Eye (tissue), 1 donor: ENCODE measurements at places on chromosomes 5 and 9.

GRCh38 chr9:69465473-69465872 is 140.5 kb downstream of the ENTREP1 start:
- no peak for DNase-seq

DNA sequence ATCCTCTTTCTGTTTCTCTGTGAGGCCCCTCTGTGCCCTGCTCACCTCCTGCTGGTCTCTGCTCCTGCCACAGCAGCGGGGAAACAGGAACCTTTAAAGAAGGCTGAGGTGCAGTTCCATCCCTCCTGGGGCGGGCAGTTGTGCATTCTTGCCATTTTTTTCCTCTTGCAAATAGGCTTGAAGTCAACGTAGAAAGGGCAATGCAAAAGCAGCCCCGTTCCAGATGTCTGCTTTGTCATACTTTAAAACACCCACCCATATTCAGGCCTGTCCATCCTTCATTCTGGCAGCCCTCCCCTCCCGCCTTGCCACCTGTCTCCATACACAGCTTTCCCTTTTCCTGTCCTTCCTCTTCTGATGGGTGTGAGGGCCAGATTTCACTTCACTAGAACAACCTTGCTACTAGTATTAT is 65.4 kb upstream of the KLF9 start:
- DNase-seq: peak; percentile 46

DNA sequence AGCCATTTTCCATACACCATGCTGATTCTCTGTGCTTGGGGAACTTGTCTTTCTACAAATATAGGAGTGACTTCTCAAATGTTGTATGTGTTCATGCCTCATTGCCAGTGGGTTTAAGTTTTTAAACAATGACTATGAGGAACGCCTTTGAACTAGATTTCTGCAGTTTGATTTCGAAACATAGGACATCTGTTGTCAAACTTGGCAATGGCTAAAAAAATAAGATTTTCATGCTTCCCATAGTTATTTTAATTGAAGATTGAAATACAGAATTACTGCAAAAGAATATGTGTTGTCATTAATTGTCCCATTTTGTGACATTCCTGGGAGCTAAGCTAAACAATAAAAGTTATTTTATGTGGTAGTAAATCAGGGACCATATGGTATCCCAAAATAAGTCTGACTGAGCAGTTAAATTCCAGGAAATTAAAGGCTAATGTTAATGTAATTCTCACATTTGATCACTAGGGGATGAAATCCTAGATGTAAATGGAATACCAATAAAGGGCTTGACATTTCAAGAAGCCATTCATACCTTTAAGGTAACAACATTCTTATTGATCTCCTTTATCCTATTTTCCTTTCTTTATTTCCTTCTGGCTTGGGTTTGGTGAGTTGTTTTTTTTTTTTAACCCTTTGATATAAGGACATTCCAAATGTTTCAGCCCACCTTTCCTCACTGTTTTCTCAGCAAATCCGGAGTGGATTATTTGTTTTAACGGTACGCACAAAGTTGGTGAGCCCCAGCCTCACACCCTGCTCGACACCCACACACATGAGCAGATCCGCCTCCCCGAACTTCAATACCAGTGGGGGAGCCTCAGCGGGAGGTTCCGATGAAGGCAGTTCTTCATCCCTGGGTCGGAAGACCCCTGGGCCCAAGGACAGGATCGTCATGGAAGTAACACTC is 116.7 kb downstream of the GOLPH3 start:
- DNase-seq: peak; percentile 16

- DNase-seq: no peak
These were observed 76.8 kb downstream of the LMX1B start for GRCh38 chr9:126690431-126691051.

- no peak for DNase-seq
These were observed 33.4 kb upstream of the TRAF1 start for GRCh38 chr9:120960001-120960400.

GRCh38 chr9:97501177-97501971 is at the start of gene TMOD1:
TSS of gene TMOD1 (plus strand) at chr9:97501666. CDS start at chr9:97524189, 22,523 bp downstream.
- DNase-seq: peak; percentile 56

GRCh38 chr9:109599711-109600110 is 101.6 kb upstream of the PTPN3 start:
- DNase-seq: no peak

DNA sequence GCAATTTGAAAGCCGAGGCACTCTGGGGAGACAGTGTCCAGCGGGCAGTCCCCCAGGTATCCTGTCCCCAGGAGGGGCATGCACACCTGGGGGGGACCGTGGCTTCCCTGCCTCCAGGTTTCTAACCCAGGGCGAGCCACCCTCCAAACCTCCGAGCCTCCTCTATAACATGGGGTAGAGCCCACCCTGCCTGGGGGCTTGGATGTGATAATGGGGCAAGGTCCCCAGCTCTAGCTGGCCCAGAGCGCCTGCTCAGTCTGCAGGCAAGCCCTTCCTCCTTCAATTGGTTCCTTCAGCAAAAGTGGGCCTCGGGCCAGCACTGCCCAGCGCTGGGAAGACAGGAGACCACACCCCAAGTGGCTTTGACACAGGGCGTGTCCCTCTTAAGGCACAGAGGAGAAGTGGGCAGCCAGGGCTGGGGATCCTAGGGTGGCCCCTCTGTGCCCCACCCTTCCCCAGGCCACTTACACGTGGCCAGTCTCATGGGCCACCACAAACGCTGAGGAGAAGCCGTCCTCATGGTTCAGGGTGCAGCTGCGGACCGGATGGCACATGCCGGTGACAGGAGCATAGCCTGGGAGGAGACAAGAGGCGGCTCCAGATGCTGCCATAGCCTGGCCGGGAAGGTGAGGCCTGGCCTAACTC is 94.3 kb downstream of the ZNF354C start:
- no peak for DNase-seq

DNA sequence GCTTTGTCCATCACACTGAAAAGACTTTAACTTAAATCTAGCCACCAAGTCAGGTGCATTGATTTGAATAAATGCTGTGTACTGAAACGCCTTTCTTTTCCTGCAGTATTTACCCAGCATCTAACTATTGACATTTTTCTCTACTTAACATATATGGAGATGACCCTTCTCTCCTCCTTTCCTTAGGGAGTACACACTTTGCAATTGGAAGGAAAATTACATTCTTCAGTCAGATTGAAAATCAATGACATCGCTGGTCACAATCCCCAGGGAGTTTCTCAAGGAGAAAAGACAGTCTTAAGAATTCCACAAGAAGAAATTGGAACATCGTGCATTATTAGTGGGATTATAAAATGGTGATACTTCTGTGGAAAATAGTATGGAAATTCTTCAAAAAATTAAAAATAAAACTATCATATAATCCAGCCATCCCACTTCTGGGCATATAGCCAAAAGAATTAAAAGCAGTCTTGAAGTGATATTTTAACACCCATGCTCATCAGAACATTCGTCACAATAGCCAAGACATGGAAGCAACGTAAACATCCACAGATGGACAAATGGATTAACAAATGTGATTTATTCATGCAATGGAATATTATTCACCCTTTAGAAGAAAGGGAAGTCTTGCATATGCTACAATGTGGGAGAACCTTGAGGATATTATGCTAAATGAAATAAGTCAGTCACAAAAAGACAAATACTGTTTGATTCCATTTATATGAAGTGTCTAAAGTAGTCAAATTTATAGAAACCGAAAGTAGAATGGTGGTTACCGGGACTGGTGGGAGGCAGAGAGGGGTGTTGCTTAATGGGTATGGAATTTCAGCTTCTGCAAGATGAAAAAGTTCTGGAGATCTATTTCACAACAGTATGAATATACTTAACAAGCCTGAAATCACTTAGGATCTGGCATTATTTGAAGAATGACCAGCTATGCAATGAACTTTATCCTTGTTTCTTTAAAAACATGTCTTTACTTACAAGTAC is 14.3 kb upstream of the FREM1 start:
- DNase-seq: no peak

DNA sequence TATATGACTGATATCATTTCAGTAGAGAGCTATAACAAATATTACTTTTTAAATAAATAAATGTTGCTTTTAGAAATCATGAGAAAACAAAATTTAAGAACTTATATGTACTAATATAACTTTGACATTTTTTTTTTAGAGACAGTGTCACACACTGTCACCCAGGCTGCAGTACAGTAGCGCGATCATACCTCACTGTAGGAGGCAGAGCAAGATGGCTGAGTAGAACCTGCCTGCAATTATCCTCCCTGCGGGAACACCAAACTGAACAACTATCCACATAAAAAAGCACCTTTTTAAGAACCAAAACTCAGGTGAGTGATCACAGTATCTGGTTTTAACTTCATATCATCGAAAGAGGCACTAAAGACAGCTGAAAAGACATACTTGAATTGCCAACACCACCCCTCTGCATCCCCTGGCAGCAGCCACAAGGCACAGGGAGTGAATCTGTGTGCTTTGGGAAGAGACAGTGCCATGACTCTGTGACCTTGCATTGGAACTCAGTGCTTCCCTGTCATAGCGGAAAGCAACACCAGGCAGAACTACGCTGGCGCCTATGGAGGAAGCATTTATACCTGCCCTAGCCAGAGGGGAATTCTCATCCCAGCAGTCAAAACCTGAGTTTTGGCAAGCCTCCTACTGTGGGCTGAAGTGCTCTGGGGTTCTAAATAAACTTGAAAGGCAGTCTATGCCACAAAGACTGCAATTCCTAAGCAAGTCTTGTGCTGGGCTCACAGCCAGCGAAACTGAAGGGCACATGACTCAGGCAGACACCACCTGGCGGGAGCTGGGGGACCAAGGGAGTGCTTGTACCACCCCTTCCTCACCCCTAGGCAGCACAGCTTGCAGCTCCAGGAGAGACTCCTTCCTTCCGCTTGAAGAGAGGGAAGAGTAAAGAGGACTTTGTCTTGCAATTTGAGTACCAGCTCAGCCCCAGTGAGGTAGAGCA is 142.7 kb downstream of the FBXL17 start:
- no peak for DNase-seq

- no peak for DNase-seq
These were observed 853.7 kb downstream of the TAF11L14 start for GRCh38 chr5:18487928-18488480.

DNA sequence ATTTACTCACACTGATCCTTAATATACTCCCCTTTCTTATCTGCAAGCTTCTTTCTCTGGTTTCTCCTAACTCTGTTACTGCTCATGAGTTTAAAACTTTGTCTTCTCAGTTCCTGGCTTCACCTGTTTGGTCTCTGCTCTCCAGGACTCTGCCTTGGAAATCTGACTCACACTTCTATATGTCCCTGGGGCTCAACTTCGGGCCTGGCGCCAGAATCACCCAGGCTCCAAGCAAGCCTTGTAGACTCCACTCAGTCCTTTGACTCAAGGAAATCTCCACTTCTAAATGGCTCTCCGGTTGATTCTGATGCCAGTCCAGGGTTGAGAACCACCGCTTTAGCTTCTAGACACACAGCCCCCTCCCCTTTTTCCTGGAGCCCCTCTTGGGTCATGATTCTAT is 57.8 kb downstream of the TMC1 start:
- no peak for DNase-seq

- peak; percentile 23 for DNase-seq
These were observed 85.0 kb upstream of the TAF11L2 start for GRCh38 chr5:17412760-17413671.

GRCh38 chr5:77847129-77847460 is 71.0 kb upstream of the TBCA start:
- DNase-seq: peak; percentile 56

DNA sequence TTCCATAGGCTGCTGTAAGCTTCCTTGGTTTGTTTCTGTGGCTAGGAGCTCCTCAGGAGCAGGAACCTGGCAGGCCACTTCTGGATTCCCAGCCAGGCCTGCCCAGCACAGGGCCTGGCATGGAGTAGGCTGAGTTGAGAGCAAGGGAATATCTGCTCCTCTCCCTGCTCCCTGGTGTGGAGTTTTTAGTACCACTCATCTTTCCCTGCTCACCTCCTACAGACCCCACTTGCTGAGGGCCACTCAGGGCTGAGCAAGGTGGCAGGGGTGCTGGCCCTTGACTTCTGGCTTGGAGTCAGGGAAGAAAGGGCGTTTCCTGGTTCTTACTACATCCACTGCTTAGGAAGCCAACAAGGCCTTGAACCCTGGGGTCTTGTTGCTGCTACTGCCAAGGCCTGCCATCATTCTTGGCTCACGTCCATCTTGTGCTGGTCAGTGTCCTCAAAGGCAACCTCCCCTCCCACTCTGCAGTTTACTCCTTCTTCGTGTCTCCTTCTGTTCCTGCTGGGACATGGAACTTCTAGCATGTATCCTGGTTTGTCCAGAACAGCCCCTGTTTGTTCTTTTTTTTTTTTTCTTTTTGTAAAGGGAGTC is 54.9 kb downstream of the PSD2 start:
- no peak for DNase-seq

- no peak for DNase-seq
These were observed 406.1 kb downstream of the ICE1 start for GRCh38 chr5:5828619-5829018.

DNA sequence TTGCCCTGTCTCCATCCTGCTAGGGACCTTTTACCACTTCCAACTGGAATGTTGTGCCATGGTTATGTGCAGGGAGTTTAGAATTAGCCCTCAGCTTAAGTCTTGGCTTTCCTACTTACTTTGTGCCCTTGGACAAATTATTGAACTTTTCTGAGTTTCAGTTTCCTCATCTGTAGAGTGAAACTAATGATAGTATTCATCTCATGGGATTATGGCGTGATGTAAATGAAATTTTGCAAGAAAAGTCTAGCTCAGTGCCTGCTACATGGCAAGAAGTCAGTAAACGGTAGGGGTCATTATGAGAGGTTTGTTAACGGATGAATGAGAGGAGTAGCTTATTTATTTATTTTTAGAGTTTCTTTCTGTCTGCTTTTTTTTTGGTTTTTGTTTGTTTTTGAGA is 1.8 kb downstream of the MVB12B start:
- no peak for DNase-seq

DNA sequence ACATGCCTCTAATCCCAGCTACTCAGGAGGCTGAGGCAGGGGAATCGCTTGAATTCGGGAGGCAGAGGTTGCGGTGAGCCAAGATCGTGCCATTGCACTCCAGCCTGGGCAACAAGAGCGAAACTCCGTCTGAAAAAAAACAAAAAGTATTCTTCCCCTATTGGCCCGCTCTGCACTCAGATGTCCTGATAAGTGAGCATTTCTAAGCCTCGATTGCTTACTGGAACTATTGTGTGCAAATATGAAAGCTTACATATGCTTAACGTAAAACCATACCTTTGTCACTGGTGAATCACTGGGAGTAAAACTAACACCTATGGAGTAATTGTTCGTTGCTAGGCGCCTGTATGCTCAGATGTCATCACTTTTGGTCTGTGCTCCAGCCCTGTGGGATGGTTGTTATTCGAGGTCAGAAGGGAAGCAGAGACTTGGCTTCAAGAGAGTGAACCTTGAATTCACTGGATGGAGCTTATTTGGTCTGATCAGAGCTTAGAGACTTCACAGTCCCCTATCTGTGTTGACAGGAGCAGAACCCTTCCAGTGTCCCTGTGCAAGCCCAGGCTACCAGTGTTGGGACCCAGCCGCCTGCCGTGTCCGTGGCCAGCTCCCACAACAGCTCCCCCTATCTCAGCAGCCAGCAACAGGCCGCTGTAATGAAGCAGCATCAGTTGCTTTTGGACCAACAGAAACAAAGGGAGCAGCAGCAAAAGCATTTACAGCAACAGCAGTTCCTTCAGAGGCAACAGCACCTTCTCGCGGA is 25.3 kb upstream of the LTC4S start:
- DNase-seq: no peak

GRCh38 chr5:139481122-139481533 is 1.4 kb downstream of the STING1 start:
- DNase-seq: no peak

GRCh38 chr5:131466171-131466766 is 168.8 kb downstream of the RAPGEF6 start:
- DNase-seq: no peak

GRCh38 chr5:172504701-172505402 is 50.5 kb upstream of the SH3PXD2B start:
- no peak for DNase-seq
